Right renal pelvis (tissue), 4 donors: ENCODE measurements at places on chromosomes 3 and 15. TPM values are rescaled to one million over a fixed set of nuclear protein-coding genes. Genes with fewer than 3 reads are reported as not detected.

GRCh38 chr3:156170571-156170970 lies 50.2 kb downstream of the KCNAB1 start:
- no peak for DNase-seq

GRCh38 chr15:60421544-60421943 lies 23.8 kb upstream of the ANXA2 start:
- no peak for DNase-seq

DNA sequence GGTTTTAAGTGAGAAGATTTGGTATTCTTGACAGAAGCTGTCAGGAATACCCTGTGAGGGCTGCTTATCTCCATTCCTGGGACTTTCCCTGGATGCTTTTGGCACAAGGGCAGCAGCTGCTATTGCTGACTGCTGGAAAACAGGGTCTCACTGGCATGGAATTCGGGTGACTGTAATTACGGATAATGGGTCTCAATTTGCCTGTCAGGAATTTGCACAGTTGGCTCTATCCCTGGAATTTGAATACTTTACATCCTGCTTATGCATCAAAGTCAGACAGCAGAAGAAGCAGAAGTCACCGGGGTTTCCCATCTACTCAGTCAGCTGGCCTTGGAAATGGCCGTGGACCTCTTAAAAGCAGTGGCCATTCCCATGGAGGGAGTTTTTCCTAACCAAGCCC lies 25.9 kb upstream of the AKAP13 start:
- DNase-seq = no peak

DNA sequence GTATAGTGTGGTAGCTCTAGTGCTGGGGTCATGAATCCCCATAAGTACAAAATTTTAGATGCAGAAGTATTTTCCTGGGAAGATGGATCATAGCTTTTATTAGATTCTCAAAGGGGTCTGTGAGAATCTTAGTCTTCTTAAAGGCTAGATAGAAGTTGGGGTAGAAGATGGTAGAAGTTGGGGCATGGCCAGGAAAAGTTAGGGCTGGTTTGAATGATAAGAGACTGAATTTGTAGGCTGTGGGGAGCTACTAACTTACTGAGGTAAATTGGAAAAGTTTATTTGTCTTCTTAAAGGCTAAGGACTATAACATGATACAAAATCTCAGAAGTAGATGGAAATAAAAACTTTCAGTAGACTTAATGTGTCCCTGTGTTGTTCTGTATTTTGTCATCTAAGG lies 1.6 kb upstream of the UBE2Q2 start:
- no peak for DNase-seq

GRCh38 chr3:10756546-10756945 lies 59.5 kb upstream of the SLC6A11 start:
- no peak for DNase-seq

DNA sequence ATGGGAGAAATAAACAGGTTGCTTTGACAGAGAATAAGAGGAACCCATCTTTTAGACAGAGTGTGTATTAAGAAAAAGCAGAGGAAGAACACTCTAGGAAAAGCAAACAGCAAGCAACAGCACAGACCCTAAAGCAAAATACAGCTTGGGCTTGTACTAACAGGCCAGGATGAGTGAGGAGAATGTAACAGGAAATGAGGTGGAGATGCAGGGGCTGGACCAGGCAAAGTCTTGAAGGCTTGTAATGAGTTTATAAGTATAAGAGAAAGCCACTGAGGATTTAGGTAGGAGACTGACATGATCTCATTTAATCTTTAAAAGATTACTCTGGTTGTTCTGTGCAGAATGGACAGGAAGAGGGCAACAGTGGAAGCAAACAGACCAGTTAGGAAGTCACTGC lies 4.9 kb downstream of the UBR1 start:
- DNase-seq = no peak

GRCh38 chr3:171350364-171350763 lies 109.8 kb downstream of the TNIK start:
- DNase-seq = no peak

- DNase-seq = no peak
These were observed 1.3 kb downstream of the MAGI1 start for GRCh38 chr3:66037330-66037985.

Gene CELF6
- 4.2 TPM for polyA plus RNA-seq

Gene PAQR9
- 0.82 TPM for polyA plus RNA-seq

Gene SLC22A14
- 0.40 TPM for polyA plus RNA-seq

Gene CDC25A
- 10.3 TPM for polyA plus RNA-seq

Gene OCA2
- 9.6 TPM for polyA plus RNA-seq

Gene SLC22A13
- polyA plus RNA-seq = 1.6 TPM

Gene CNTN3
- 5.9 TPM for polyA plus RNA-seq
